Dermis blood vessel endothelial cell (primary cell): ENCODE measurements at places on chromosomes 16 and 17.
A peak's percentile ranks its signal among the peaks of the same experiment; 100 is the strongest.

- no peak for DNase-seq
Measured at GRCh38 chr16:49464093-49464492, 90.5 kb downstream of the C16orf78 start.

- peak; percentile 51 for DNase-seq
Measured at GRCh38 chr17:7803981-7804380, 30.0 kb upstream of the KDM6B start.

DNA sequence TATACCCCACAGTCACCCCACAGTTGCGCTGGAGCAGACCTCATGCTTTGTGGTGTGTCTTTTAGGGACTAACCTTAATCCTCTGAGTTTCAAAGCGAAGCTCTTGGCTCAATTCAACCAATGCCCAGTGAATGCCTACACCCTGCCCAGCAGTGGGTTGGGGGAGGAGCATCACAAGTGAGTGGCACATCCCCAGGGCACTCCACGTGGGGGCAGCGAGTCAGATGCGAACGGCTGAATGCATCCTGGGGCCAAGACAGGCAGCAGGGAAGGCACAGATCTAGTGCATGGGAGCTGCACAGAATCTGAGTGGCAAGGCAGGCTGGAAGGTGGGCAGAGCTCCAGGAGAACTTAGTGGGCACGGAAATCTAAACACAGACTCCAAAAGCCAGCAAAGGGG, 39.2 kb downstream of the IFT140 start:
- no peak for DNase-seq

- no peak for DNase-seq
Measured at GRCh38 chr17:12231355-12231682, 210.6 kb downstream of the MAP2K4 start.

- DNase-seq = no peak
Measured at GRCh38 chr16:15980329-15980728, 30.9 kb downstream of the ABCC1 start.

DNA sequence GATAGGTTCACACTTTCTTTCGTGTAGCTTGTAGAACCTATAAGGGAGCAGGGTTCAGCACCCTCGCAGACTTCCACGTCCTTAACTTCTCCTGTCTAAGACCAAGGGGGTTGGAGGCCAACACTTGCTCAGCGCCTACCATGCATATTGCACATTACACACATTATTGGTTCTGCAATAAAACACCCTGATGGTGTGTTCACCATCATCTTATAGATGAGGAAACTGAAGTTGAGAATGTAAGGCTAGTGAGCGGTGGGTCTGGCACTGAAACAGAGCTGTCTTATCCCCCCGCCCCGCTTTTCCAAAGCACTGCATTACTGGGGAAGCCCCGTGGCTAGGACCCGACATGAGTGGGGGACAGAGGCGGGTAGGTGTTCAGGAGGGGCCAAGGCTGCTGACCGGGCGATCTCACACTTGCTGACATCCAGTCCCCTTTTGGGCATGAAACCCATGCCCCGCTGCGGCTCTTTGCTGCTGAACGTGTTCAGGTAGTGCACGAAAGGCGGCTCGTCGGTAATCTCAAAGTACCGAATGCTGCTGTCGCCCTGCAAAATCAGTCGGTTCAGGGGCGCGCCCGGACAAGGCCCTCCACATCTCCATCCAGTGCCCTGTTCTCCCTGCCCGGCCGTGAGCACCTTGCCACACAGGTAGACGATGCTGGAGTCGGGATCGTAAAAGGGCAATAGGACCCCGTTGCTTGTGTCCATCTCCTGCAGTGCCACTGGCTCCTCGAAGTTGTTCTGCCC, 6.2 kb downstream of the CORO6 start:
- no peak for DNase-seq

DNA sequence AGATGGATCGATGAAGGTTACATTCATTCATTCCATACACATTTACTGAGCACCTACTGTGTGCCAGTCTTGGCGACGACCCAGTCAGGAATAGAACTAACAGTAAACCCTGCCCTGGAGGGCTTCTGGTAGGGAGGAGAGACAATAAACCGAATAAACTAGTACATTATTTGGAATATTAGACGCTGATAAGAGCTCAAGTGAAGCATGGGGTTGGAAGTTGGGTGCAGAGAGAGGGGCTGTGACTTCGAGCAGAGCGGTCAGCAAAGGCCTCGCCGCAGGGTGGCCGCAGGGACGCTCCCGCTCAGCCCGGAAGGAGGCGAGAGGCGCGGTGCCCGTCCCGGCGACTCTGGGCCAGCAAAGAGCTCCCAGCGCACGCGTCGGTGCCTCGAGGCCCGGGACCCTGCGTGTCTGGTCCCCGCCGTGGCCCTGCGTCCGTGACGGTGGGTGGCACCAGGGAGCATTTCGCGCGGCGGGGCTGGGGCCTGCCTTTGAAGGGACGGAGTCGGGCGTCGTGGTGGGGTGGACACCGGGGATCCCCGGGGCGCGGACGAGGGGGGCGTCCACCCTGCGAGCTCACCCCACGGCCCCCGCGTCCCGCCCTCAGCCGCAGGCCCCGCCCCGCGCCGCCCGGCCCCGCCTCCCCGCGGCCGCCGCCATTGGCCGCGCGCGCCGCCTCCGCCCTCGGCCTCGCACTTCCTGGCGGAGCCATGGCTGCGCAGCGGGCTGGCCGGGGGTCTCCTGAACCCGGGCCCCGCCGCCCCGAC, at the start of gene KLHL36:
Gene KLHL36, plus strand, starts transcription at position 684 of the 767 bp plus-strand sequence. CDS start 2,357 bp downstream, outside the sequence.
- DNase-seq = peak; percentile 57

DNA sequence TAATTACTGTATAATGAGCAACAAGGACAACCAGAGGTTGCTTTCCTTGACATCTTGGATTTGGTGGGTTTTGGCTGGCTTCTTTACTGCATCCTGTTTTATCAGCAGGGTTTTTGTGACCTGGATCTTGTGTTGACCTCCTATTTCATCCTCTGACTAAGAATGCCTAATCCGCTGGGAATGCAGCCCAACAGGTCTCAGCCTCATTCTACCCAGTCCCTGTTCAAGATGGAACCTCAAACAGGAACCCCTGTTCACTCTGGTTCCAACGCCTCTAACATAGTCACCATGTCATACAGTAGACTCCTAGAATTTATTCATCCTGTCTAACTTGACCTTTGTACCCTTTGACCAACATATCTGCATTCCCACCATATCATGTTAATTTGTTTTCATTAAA, 183.8 kb upstream of the SOX9 start:
- no peak for DNase-seq

DNA sequence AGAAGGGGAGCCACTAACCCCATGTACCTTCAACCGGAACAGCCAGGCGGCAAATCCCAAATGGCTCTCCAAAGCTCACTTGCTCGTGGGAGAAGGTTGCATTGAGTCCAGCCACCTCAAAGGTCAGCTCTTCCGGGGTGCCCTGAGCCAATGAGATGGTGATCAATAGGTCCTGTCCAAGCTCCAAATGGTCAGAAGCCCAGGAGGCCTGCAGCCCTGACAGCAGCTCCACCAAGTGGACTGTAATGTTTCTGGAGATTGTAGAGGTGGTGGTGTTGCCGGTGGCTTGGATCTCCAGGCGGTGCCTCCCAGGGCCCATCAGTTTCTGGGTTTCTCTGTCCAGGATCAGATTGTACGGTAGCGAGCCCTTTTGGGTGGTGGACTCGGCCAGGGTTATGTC, 39.9 kb upstream of the BCO1 start:
- no peak for DNase-seq

DNA sequence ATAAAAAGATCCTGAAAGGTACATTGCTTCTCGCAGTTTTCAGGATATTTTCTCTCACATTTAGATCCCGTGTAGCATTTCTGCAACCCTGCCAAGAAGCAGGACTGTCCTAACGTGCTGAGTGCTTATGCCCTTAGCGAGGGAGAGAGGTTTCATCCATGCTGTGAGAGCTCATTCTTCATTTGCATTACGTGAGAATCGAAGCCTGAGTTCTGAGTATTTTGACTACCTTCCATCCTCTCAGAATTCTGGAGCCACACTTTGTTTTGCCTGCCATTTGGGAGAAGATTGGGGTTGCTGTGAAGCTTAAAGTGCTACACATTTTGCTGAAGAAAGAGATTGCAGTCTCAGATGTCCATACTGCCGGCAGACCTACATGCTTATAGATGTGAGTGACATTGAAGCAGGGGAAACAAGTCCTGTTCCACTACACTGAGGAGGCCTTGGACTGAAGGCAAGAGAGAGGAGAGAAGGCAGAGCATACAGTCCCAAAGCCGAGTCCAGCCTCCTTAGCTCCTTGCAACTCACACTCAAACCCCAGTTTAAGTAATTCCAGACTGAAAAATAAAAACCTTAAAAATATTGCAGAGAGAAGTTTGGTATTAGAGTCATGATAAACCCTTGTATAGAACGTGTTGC, 183.0 kb downstream of the PRKCA start:
- DNase-seq = no peak

DNA sequence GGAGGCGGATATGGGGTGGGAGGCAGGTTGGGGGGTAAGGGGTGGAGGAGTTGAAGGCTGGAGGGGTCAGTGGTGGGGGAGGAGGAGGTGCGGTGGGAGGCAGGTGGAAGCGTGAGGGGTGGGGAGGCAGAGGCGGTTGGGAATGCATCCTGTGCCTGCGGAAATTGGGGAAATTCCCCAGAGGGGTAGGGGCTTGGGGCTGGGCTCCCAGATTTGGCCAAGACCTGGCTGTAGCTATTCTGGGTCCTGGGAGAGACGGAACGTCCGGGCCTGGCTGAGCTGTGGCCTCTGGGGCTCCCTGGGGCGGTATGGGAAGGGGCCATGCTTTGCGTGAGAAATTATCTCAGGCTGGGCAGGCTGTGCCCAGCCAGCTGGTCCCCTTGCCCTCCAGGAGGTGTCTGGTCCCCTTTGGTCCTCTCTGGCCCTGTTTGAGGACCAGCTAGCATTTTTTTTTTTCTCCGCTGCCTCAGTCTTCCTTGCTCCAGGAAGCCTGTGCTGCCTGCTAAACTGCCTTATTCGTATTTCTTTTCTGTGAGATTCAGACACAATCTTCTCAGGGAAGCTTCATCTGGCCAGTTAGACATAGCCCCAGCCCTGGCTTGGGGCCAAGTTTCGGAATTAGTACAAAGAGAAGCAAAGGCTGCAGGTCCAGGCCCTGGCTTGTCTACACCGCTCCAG, 7.3 kb upstream of the TRPV2 start:
- DNase-seq = peak; percentile 71

- DNase-seq = no peak
Measured at GRCh38 chr17:6605142-6605541, 35.4 kb downstream of the KIAA0753 start.

- DNase-seq = no peak
Measured at GRCh38 chr16:21614896-21615295, 15.5 kb downstream of the METTL9 start.

DNA sequence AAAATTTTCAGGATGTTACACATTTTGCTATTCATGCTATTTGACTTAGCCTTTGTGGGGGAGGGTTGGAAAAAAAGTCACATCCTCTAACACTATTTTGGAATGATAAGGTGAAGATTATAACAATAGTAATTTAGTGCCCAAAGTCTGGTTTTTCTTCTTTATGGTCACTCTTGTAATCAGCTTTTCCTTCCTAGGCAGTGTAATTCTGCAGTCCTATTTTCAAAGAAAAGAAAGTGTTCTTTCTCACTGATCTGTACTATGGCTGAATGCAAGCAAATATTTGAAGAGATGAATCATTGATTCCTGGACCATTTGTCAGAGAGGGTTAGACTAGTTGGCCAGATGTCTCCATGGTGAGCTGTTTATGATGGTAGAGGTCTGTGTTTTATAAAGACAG, 8.4 kb downstream of the RSPRY1 start:
- peak; percentile 88 for DNase-seq

DNA sequence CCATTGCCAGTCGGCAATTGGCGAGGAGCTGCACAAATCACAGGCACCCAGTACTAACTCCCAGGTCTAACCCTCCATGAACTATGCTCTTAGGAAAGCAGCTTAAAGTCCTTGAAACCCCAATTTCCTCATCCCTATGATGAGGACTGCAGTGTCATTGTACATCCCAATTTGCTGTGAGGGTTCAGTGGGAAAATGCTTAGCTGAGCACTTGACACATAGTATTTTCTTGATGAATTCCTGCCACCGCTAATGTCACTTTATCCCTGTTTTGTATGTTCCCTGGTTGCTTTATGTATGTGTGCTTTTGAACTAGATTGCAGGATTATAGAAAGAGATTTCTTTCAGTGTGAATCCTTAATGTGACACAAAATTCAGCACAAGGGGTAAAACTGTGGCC, 161.5 kb upstream of the RBFOX1 start:
- no peak for DNase-seq

DNA sequence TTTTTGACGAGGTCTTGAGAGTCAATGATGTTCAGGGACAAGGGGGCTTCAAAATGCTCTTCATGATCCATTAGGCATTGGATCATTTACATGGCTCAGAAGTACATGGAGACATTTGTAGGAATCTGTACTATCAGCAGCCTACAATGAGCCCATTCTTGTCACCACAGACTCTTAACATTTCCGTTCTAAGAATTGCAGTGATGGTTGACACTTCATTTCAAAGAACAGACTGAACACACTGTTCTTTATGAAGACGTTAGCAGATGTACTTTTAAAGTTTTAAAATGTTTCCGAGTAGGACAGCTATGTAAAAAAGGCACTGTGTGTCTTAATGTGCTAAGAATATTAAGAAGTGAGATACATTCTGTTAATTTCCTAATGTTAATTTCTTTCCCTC, 97.3 kb upstream of the GOT2 start:
- DNase-seq = no peak

DNA sequence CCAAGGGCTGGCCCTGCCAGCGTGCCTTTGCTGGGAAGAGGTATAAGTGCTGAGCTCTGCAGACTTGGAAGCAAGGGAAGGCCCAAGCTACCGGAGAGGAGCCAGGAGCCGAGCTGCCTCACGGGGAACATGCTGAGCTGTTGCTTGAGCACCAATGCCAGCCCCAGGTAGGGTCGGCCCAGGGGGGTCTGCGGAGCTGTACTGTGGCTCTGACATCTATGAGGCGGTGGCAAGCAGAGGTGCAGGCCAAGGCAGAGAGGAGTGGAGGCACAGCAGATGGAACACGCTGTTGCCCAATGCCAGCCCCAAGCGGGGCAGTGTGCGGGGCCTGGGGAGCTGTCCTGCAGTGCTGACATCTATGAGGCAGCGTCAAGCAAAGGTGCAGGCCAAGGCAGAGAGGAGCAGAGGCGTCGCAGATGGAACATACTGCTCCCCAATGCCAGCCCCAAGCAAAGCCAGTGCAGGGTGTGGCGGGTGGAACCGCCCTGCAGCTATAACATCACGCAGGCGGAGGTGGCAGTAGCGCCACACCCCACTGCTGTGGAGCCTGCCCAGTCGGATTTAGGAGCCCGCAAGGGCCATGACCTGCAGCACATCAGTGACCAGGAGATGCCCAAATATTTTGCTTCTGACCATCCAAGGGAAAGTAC, 10.0 kb downstream of the GGA2 start:
- DNase-seq = no peak

GRCh38 chr17:36544044-36544306, 744 bp upstream of the GGNBP2 start:
- peak; percentile 77 for DNase-seq

GRCh38 chr17:20920095-20920814, 122.6 kb downstream of the USP22 start:
- DNase-seq = no peak

- DNase-seq = no peak
Measured at GRCh38 chr16:2063861-2064260, 16.1 kb downstream of the TSC2 start.
